H1 (cell line): ENCODE measurements at places on chromosomes 4 and X. TPM values are rescaled to one million over a fixed set of nuclear protein-coding genes. Genes with fewer than 3 reads are reported as not detected.

Gene CCKAR
- polyA plus RNA-seq: not detected in 2 replicates

GRCh38 chr4:2057382-2058065, 1.6 kb upstream of the NAT8L start:
- H3K4me3 ChIP-seq: no peak overlapping the region
- no peaks in the 10 kb centered on the region for H3K36me3 ChIP-seq
- no peaks in the 10 kb centered on the region for H3K4me1 ChIP-seq
- peaks cover 22% of the 10 kb centered on the region for H3K27me3 ChIP-seq
- H3K27ac ChIP-seq: no peak overlapping the region

Gene YY2
- polyA plus RNA-seq: 0.60 and 0.71 TPM in 2 replicates

DNA sequence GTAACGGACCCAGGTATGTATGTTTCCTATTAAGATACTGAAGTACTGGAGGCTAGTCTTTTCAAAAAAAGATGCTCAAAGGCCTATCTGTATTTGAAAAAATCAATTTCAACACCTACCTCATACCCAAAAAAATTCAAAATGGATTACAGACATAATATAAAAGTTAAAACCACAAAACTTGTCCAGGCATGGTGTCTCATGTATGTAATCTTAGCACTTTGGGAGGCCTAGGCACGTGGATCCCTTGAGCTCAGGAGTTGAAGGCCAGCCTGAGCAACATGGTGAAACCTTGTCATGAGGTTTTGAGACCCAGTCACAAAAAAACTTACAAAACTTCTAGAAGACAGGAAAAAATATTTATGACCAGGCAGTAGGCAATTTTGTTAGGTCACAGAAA, 16.7 kb downstream of the RBMX start:
- no peak for DNase-seq
- H3K27ac ChIP-seq: no peak overlapping the region
- H3K36me3 ChIP-seq: peaks cover 3% of the 10 kb centered on the region; the same call in 1 of the 2 replicates
- H3K4me1 ChIP-seq: no peaks in the 10 kb centered on the region
- H3K4me3 ChIP-seq: no peak overlapping the region
- H3K27me3 ChIP-seq: no peaks in the 10 kb centered on the region

GRCh38 chrX:41750716-41751115, 26.7 kb downstream of the GPR82 start:
- H3K4me1 ChIP-seq: no peaks in the 10 kb centered on the region
- no peaks in the 10 kb centered on the region for H3K36me3 ChIP-seq
- no peak for DNase-seq

Gene PABPC1L2A
- polyA plus RNA-seq: 0.44 and 0.83 TPM in 2 replicates

Gene CENPVL1
- 7.3 and 8.0 TPM in 2 replicates for polyA plus RNA-seq

- H3K36me3 ChIP-seq: no peaks in the 10 kb centered on the region
- H3K4me3 ChIP-seq: no peak overlapping the region
- no peak for DNase-seq
Observed at GRCh38 chr4:26459756-26460530, 30.3 kb downstream of the CCKAR start.
